NCI-H2171 (cell line): ENCODE measurements at places on chromosomes 16 and 17.

DNA sequence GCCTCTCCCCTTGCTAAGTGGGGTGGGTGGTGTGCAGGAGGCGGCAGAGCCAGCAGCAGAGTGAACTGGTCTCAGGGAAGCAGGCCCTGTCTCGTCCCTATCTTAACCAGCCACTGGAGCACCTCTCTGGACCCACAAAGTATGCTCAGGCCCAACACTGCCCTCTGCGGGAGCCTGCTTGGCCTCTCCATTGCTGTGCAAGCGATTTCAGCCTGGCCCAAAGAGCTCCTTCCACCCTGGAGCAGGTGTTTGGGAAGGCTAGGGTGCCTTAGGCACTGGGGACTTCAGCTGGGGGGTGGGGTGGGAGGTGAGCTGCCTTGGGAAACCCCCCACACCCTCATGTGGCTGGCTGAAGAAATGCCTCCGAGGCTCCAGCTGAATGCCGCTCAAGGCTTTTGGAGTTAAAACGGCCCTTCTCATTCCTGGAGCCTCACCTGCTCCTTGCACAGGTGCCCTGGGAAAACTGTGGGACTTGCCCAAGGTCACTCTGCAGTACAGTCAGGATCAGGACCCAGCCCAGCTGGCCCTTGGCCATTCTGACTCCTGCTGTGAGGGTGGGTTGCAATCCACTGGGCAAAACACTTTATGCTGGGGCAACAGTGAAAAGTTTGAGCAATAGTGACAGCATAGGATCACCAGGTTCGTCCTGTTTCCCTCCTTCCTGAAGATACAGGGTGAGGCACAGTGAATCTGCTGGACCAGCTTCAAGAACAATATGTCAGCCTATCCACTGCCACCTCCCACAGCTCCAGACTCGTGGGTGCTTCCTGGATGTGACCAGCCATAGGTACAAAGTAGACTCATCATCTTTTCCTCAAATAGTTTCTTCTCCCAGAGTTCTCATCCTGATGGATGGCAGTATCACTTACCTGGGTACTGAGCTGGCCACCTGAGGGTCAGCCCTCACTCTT is 5.9 kb upstream of the UBE2O start:
- no peak for DNase-seq

DNA sequence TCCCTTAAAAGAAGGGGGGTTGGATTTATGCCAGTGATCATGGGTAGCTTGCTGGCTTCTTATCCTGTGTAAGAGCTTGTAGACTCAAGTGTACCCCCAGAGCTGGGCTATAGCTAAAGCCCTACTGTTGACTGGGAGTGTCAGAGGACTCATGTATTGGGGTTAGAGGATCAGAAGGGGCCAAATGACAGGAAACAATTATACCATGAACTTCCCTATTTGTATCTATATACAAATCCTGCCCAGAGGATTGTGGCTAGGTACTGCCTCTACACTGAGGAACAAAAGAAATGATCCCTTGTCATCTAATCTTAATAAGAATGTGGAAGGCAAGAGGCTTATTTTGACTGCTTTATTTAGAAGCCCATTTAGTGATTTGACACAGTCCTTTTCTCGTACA is 14.3 kb downstream of the ZP2 start:
- no peak for DNase-seq

DNA sequence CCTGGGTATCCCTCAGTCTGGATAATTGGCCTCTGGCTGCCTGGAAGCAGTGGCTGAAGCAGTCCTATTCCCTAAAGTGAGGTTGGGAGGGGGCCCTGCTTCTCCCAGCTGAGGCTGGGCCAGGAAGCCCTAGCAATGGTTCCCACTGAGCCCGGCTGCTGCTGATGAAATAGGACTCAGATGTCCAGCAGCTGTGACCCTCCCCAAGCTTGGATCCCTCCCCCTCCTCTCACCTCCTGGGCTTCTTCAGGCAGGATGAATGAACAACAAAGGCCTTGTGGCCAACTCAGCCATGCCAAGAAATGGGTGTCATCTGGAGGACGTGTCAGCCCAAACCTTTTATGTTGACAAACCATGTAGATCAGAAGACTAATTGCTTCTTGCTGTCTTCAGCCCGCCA is 42.0 kb downstream of the AXIN2 start:
- no peak for DNase-seq

GRCh38 chr17:48612854-48613691 is 2.0 kb downstream of the HOXB8 start:
- no peak for DNase-seq

- no peak for DNase-seq
Measured at GRCh38 chr17:58537266-58537665, 22.8 kb upstream of the MTMR4 start.

DNA sequence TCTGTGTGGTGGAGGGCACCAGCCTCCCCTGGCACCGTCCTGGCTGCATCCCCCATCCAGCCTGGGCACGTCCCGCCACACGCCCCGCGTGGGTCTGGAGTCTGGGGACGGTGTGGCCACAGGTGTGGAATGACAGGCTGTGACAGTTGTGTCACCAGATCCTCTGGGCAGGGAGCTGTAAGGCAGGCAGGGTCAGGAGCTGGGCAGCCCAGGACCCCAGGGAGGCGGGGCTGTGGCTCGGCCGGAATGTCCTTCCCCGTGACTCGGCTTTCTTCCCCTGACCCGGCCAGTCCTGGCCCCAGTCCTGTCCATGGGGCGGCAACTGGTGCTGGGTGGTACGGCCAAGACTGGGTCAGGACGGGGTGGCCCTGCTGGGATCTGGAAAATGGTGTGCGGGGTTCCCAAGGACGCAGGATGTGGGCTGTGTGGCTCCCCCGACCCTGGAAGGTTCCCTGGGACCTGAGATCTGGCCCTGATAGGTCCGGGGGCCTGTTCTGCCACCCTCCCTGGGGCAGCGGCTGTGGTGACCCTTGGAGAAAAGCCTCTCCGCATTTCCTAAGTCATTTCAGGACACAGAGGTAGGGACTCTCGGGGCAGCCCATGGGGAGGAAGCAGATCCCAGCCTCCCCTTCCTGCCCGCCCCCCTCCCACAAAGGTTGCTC is 3.3 kb upstream of the SLC16A3 start:
- no peak for DNase-seq

DNA sequence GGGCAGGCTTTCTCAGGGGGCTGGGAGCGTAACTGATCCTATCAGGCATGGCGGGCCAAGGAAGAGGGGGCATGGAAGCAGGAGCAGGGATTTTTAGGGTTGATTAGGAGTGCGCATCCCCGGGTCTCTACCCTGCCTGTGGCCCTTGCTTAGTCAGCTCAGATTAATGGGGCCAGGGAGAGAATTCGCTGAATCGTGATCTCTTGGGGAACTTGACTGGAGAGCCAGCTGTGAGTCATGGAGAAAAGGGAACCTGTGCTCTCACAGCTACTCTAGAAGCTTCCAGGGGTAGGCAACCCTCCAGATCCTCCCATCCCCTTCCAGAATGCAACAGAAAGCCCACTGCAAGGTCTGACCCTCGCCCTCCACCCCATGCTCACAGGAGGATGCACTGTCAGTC is 3.6 kb downstream of the FOXN1 start:
- no peak for DNase-seq

DNA sequence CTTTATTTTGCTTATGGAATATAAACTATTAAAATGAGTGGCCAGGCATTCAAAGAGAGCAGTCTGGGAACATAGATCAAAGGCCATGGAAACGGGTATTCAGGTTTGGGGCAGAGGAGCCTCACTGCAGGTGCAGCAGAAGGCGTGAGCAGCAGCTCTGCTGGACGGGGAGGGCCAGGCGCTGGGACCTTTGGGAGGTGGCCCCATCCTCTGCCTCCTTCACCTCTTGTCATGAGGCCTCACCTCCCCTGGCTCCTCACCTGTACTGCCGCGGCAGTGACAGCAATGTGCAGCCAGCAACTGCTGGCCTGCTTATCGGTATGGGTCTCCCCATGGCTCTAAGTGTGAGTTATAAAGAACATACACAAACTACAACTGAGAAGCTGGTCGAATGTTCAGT is 109.4 kb downstream of the CDK5R1 start:
- DNase-seq, result peak; percentile 34

DNA sequence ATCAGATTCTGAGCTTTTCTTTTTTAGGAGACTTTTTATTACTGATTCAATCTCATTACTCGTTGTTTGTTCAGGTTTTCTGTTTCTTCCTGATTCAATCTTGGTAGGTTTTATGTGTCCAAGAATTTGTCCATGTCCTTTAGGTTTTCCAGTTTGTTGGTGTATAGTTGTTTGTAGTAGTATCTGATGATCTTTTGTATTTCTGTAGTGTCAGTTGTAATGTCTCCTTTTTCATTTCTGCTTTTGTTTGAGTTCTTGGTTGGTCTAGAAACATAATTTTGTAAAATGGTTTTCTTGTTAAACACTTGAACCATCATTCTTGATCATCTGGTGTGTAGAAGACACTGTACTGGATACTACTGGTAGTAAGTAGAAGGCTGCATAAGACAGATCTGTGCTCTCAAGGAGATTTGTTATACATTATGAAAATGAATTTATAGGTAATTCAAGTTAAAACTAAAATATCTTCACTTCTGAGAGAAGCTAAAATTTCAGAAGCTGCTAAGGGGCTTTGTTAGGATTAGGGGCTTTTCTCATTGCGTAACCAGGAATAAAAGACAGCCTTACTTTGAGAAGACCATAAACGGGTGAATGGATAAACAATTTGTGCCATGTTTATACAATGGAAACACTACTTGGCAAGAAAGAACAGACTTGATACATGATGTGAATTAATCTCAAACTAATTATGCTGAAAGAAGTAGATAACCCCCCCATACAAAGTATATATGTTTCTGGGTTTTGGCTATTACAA is 44.0 kb downstream of the NSRP1 start:
- DNase-seq, result no peak

- no peak for DNase-seq
Measured at GRCh38 chr17:50132104-50132794, 2.3 kb upstream of the SAMD14 start.

- peak; percentile 68 for DNase-seq
Measured at GRCh38 chr17:42422958-42423712, at the start of gene CAVIN1. Gene CAVIN1 (minus strand): TSS chr17:42423256. CDS start chr17:42423097, 159 bp downstream.

- no peak for DNase-seq
Measured at GRCh38 chr17:19494961-19495806, 38.5 kb upstream of the SLC47A1 start.

- no peak for DNase-seq
Measured at GRCh38 chr16:13245713-13246377, 344.4 kb downstream of the SHISA9 start.

DNA sequence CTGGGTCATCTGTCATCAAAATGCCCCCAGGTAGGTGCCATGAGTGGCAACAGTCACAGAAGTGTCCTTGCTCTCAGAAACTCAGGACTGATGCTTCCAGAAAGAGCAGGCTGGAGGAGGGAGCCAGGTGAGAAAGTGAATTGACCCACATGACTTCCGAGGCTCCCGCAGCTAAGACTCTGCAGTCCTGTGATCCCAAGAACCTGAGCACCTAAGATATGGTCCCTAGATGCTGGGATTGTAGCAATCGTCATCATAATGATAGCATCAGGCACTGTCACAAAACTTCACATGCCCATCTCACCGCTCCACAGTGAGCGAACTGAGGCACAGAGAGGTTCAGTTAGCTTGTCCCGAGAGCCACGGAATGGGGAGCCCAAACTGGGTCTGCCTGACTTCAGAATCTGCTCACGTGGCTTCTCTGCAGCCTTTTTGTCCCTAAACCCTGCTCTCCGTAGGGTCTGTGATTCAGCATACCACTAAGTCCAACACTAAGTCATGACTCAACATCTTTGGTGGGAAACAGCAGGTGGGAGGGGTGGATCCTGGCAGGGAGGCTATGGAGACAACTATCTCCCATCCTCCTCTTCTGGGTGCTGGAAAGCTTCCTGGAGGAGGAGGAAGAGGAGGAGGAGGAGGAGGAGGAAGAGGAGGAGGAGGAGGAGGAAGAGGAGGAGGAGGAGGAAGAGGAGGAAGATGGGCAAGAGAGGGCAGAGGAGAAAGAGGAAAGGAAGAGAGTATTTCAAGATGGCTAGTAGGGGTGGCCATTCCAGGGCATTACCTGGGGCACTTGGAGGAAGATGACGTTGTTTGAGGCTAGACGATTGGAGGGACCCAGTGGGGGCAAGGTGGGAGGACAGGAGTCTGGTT is 55.5 kb upstream of the DLX4 start:
- no peak for DNase-seq

GRCh38 chr17:55303701-55304145 is 39.0 kb downstream of the HLF start:
- DNase-seq, result no peak

GRCh38 chr17:58284613-58285421 is 4.1 kb upstream of the MPO start:
- no peak for DNase-seq

DNA sequence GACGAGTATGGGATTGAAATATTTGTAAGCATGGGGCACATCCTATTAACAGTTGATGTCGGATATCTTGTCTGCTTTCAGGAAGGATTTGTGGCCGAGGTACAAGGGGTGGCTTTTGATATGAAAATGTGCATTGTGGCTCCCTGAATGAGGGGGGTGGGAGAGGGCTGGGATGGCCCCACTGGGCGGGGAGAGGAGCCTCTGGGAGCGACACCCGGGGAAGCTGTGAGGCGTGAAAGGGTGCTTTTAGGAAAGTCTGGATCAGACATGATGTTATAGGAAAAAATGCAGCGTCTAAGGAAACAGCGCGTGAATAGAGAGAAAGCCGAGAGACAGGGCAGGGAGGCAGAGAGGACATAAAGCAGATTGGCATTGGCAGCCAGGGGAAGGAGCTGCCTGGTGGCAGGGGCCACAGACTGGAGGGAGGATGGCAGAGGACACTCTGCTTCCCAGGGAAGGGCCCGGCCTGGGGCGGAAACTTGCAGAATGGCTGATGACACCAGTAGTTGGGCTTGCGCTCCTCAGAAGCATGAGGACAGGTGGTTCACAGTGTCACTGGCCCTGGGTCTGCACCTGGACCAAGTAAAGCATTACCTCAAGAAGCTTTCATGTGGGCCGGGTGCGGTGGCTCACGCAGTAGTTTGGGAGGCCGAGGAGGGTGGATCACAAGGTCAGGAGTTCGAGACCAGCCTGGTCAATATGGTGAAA is 95.7 kb downstream of the NTN1 start:
- DNase-seq, result no peak

DNA sequence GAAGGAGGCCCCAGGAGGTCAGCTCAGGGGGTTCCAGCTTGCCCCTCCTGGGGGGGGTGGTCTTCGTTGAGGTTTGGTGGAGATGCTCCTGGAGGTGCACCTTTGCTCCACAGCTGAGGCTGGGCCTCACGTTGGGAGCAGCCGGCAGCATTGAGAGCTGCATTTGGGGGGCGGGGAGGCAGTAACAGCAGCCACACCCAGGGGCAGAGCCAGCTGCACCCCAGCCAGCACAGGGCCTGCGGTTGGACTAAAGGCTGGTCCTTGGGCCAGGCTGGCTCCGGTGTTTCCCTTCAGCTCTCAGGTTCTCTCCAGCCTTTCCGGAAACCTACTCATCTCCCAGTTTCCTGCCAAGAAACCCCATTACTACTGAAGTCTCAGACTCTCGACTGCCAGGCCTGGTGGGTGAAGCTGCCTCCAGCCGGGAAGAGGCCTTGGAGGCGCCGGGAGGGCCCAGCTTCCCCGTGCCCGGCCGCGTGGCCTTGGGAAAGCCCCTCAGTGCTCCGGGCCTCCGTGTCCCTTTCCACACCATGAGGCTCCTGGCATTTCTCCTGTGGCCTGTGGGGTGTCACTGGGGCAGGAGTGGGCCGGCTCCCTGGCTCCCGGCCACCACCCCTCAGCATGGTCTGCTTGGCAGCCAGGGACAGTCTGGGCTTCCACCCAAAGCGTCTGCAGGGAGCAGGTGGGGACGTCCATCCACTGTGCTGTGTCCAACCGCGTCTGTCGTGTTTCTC is 14.0 kb upstream of the BAIAP2 start:
- no peak for DNase-seq

- DNase-seq, result no peak
Measured at GRCh38 chr17:3804503-3804931, 3.5 kb upstream of the ITGAE start.

GRCh38 chr17:17843096-17843495 is 6.3 kb upstream of the SREBF1 start:
- DNase-seq, result no peak
